ENCODE measurements at places on chromosomes 7 and 10.

GRCh38 chr10:591646-592045 is 97.8 kb downstream of the DIP2C start:
- no peak for DNase-seq

- peak; percentile 62 for DNase-seq
Observed at GRCh38 chr7:75993689-75994387, 557 bp downstream of the TMEM120A start.

GRCh38 chr7:142319970-142320369 is 62.1 kb upstream of the PRSS58 start:
- peak; percentile 19 for DNase-seq

DNA sequence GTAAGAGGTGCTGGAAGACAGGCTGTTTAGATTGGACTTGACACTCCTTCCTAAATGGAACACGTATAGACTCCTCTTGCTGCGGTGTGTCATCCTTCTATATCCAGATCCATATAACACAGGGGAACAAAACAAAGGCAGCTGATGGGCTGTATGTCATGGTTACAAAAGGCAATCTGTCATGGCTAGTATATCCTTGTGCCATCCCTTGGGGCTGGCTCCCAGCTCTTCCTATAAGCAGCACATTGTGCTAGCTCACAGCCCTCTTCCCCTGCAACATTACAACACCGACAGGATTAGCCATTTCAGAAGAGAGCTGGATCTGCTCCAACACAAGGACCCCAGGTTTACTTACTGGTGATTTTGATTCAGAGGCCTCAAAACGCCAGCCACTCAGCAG is 15.3 kb downstream of the LIPK start:
- DNase-seq, result no peak

DNA sequence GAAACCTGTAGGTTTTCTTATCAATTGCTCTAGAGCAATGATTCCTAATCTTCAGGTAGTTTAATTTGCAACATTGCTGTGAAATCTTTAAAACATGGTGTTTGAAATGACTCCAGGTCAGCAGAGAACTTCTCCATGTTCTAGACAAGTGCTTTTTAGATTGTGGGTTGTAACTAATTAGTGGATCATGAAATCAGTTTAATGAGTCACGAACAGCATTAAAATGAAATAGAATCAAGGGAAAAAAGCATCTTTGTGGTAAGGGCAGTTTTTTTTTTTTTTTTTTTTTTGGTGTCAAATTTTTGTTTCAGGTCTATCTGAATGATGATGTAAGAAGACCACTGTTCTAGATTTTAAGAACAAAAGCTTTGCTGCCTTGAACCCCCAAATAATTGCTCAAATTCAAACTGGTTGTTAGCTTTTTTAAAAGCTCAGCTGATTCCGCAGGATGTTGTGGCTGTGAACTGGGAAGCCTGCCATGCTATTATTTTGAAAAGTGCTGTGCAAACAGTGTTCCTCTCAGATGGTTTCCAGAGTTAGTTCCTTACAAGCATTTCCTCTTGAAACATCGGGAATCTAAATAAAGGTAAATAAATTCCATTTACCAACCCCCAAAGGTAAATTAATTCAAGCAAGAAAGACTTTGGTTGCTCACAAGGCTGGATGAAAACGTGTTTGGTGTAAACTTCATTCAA is 13.1 kb upstream of the PDK4 start:
- DNase-seq, result peak; percentile 82

DNA sequence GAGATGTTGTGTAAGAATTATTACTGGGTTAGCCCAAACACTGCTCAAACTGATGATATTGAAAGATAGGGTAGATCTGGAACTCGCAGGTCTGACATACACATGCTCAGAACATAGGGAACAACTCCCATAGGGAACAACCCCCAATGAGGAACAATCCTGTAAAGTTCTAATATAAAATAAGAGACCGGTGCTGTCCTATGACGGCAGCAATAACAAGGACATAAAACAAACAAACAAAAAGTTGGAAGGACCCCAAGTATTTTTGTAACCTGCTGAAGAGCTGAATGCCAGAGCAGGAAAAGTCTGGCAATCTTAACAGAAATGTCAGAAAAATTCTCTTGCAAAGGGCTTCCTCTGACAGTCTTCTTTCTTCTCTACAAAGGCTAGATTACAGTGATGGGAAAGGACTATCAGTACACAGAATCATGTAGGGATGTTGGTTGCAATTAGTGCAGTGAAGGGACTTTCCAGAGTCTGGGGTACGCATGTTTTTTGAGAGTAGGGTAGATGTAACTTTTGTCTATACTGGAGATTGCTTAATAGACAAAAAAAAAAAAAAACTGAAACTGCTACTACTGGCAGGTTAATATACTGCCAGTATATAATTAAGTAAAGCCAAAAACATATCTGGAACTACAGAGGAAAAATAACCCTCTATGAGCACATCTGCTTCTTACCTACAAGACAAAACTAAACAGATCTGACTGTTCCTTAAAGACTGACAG is 35.5 kb downstream of the IDE start:
- peak; percentile 36 for DNase-seq

DNA sequence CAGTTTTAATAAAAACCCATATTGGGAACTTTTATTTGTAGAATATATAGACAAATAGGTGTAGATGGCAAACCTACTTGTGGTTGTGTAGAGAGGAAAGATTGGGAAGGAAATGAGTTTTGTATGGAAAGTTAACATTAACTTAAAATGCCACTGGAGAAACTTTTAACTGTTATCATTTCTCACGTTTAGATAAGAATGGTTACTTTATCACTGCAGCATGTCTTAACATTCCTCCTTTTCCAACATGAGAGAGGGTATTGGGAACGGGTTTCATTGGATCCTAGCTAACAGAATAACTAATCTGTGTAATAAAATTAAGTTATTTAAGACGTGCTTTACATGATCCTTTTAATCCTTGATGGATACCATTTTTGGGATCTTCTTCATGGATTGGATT is 1.8 kb downstream of the LUC7L2 start:
- DNase-seq, result no peak

DNA sequence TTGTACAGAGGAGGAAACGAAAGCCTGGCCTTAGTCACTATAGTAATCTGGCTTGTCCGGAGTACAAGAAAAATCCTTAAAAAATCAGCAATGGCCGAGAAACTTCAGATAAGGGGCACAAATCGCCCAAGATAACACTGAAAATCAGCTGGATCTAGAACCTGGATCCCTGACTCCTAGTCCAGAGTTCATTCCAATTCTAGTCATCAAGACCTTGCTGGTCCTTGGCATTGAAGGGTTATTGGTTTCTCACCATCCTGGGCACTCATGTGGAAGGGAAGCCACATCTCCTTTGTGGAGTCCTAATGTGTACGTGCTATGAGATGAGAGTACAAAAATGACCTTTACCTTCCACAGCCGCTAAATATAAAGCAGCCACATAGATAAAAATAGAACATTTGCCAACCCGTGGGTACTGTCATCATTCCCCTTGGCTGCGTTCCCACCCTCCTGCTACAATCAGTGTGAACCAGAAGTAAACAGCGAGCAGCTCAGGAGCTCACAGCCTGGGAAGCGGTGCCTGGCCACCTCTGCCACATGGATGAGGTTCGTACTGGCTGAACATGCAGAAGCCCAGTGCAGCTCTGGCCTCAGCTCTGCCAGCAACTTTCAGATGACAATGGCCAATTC is 116.0 kb upstream of the PDLIM1 start:
- DNase-seq, result no peak

- DNase-seq, result no peak
Observed at GRCh38 chr7:37420946-37421695, 27.5 kb downstream of the ELMO1 start.

DNA sequence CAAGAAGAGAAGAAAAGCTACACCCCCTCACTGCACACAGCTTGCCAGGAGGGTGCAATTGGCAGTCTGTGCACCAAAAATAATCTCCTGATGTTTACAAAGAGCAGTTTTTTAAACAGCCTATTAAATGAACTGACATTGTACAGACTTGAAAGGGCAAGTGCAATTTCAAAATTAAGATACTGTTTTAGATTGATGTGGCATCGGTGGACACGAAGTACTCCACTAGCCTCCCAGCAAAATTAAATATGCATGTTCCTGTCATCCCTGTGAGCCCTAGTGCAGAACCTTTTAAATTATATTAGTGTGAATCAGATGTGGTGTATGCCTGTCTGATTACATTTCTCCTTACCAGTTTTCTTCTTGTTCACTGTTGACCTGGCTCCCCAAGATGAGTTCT is 87.9 kb downstream of the WIPF3 start:
- DNase-seq, result no peak

- DNase-seq, result no peak
Observed at GRCh38 chr7:157944051-157944450, 607.2 kb downstream of the DNAJB6 start.

- no peak for DNase-seq
Observed at GRCh38 chr10:79111427-79111826, 42.7 kb downstream of the ZMIZ1 start.

Measured in choroid plexus epithelial cell (primary cell).